ENCODE measurements at places on chromosomes 5 and 9.
A peak's percentile ranks its signal among the peaks of the same experiment; 100 is the strongest.

DNA sequence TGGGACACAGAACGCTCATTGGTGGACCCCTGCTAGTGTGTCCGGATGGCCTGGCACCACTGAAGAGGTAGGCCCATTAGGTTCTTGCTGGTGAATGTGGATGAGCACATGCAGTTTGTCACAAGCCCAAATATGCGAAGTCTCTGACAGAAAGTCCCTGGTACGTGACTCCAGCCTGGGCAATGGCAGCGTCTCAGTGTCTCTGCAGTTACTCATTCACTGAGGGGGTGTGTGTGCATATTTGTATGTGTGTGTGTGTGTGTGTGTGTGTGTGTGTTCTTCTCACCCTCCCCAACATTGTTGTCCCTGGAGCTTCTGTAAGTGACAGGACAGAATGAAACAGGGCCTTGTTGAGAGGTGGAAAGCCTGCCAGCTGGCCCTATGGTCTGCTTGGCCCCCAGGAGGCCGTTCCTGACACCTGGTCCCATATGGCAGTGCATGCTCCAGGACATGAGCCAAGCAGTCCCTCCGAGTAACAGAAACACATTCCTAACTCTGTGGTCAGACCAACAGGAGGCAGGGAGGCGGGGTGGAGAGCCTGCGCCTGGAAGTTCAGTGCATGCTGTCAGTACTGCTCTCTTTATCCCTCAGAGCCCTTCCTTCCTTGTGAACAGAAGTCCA, 169.9 kb downstream of the SLC28A3 start:
- peak; percentile 91 for DNase-seq

GRCh38 chr5:95669540-95669939, 13.3 kb downstream of the SPATA9 start:
- DNase-seq: peak; percentile 97

GRCh38 chr5:73318308-73318719, 130.3 kb downstream of the FOXD1 start:
- no peak for DNase-seq

GRCh38 chr9:112844771-112845542, 45.7 kb downstream of the SLC46A2 start:
- no peak for DNase-seq

DNA sequence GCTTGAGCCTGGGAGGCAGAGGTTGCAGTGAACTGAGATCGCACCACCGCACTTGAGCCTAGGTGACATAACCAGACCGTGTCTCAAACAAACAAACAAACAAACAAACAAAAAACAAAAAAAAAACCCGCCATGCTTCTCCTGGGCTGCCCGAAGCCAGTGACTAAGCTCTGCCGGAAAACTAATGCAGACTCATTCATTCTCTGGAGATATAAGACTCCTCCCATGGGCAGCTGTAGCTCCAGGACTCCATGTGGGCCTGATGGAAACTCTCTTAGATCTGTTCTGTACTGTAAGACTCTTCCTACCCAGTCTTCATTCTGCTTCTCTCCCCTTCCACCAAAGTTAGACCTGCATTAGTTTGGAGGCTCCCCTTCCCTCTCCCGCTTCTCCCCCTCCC, 11.1 kb downstream of the GLDC start:
- no peak for DNase-seq

- no peak for DNase-seq
Observed at GRCh38 chr5:133947431-133947841, 21.0 kb downstream of the C5orf15 start.

DNA sequence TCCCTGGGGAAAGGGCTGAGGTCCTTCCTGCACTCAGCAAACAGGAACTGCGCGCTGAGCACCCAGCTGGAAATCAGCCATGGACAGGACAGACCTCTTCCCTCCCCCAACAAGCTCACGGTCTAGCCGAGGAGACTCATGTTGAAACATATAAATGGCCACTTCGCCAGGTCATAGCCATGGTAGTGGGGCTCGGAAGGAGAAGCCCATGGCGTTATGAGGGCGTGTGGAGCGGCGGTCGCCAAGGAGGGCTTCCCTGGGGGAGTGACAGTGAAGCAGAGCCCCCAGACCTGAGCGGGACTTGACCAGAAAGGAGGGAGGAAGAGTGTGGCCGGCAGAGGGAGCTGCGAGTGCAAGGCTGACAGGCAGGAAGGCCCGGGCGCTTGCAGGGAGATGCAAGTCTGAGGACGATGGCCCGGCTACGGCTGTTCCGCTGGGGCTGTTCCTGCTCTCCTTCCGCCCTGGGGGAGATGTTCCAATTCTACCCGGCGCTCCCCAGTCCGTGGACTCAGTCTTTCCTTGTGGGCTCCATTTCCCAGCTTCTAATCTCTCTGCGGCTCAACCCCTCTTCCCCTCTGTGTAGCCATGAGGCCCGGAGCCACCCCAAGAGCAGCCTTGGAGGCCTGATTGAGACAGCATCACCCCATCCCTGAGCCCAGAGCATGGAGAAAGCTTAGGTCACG, 43.9 kb upstream of the PRRC2B start:
- DNase-seq: no peak

DNA sequence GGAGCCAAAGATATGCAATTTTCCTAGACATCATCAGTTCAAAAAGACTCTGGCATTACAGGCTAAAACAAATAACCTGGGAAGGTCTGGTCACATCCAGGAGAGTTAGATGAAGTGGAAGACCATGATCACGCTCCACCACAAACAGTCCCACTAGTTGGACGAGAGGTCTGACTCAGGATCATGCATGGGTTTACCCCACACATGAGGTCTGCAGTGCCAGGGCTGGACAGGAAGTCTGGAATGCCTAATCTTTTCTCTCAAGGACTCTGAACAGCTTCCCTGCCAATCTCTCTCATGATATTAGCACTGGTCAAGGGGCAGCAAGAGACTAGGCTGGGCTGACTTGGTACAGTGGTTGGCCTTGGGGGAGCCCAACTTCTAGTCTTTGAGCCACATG, 7.1 kb downstream of the PRUNE2 start:
- no peak for DNase-seq

DNA sequence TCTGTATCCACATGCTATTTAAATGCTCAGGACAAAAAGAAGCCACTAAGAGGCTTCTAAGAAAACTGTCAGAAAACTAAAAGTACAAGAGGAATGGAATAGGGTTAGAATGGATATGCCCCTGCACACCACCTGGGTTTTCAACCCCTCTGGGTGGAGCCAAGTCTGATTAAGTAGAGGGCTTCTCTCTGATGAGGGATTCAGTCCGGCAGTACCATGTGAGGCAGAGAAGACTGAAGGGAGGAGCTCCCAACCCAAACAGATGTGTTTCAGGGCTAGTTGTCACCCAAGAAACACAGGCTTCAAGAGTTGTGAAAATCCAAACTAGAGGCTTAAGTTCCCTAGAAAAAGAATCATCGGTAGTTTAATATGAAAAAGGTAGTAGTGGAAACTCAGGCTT, 12.5 kb downstream of the NREP start:
- no peak for DNase-seq

DNA sequence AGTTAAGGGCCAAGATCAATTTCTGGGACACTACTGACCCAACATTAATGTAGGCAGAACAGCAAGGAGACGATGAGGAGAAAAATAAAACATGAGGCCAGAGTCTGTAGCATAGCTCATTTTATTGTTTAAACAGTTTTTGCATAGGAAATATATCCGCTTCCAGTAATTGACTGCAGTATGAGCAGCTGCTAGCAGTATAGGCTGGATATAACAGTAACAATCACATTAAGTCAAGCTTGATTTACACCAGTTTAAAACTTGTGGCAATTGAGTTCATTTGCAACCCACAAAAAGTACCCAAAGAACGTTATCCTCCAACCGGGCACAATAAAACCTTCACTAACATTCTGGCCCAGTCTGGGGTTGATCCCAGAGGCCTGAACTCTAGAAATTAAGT, 232.2 kb downstream of the NFIB start:
- no peak for DNase-seq

- DNase-seq: no peak
Observed at GRCh38 chr5:137705106-137705505, 30.8 kb downstream of the KLHL3 start.

GRCh38 chr5:135317286-135317685, 81.7 kb downstream of the MACROH2A1 start:
- no peak for DNase-seq

DNA sequence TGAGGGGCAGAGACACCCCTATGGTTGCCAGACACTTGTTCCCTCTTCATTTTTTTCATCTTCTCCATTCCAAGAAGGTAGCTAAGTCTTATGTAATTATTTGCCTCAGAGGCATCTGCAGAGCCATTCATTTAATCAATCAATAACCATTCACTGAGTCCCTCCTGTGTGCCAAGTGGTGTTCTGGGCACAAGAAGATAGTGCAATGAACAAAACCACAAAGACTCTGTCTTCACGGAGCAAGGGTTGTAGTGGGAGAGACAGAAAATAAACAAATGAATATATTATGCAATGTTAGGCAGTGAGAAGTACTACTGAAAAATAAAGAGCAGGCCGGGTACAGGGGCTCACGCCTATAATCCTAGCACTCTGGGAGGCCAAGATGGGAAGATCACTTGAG, 41.4 kb upstream of the CTNNA1 start:
- no peak for DNase-seq

DNA sequence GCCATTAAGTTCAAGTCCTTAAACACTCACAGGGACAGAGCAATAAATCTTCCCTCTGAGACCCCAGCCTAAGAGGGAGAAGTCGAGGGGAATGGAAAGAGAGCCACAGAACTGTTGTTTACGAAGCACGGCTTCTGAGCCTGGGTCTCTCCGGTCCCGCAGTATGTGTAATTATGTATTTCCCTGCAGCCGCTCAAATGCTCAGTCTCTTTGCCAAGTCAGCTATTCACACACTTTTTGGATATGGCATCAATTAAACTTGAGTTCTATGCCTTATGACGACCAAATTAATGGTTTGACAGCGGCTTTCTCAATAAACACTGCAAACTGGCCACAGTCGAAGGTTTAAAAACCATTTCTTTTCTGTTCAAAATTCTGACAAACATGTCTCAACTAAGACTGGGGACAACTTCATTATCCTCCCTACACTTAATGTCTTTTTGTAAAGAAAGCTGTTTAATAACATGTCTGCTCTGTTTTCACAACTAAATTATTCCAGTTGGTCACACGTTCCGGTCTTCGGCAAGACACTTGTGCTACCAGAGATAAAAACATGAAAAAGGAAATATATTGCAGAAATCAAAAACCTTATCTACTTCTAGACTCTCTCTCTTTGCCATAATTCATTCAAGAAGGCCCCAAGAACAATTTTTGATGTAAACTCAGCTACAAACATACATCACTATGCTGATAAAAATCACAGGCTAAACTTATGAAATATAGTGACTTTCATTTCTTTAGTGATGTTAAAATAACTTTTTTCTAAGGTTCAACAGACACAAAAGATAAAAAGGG, 203.2 kb downstream of the GAPVD1 start:
- no peak for DNase-seq

DNA sequence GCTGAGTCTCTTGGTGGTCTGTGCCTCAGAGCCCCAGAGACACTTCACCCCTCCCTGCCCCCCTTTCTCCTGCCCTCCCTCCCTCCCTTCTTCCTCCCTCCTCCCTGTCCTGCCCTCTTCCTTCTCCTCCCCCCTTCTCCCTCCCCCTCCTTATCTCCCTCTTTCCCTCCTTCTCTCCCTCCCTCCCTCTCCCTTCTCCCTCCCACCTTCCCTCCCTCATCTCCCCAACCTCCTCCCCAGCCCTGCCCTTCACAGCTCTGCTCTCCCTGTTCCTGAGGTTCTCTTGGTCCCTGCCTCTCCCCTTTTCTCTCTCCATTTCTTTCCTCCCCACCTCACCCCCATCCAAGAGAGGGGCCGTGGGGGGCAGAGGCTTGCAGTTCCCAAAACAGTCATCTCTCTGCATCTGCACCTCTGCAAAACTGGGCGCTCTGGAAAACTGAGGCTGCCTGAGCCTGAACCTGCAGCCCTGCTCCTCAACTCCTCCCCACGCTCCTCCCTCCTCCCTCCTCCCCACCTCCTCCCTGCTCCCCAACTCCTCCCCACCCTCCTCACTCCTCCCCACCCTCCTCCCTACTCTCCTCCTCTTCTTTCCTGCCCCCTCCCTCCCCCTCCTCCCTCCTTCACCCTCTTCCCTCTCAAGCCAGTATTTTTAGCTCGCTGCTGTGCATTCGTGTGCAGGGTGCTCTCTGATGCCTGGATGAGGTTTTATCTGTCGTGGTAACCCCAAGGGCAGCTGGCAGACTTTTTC, 219.1 kb downstream of the C9orf50 start:
- DNase-seq: no peak

DNA sequence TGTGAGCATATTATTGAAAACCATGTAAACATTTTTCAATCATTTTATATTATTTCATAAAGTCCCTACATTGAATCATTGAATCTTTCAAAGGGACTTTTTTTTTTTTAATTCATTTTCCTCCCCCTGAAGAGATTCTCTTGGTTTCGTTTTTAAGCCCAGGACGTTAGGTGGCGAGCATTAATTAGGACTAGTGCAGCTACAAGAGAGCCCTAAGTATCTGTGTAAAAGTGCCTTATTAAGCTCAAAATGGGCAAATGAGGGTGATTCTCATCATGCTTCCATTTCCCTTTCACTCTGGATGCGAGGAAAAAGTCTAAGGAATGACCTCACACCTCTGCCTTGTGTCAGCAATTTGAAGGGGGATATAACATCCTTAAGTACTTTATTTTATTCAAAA, 517.9 kb upstream of the ITGA1 start:
- no peak for DNase-seq

GRCh38 chr5:89241186-89241585, 358.2 kb upstream of the MEF2C start:
- peak; percentile 10 for DNase-seq

- no peak for DNase-seq
Observed at GRCh38 chr9:133247632-133248031, 27.4 kb downstream of the ABO start.

GRCh38 chr5:68214482-68215207, 911 bp upstream of the PIK3R1 start:
- DNase-seq: no peak

GRCh38 chr5:168434001-168434400, 52.3 kb upstream of the RARS1 start:
- no peak for DNase-seq

GRCh38 chr9:7489036-7489435, 310.5 kb downstream of the DMAC1 start:
- no peak for DNase-seq

DNA sequence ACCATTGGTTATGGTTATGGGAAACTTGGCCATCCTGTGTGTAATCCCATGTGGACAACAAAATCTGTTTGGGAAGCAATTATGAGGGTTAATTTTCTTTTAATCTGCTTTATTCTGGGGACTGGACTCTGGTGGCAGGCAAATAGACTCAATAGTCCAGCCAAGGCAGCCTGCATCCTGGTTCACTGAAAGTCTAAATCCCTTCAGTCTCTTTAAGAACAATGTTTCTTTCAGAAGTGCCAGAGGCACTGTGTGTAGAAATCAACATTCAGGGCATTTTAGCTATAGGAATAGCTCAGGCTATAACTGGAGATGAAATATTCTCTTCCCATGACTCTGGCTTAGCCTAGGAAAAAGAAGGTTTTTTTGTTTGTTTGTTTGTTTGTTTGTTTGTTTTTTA, 118.0 kb downstream of the SPATA31D1 start:
- DNase-seq: no peak

Measured in AG09309 (cell line).